Activated gamma-delta T cell treated with Interleukin-2 at 50 U/mL for 16 hours (primary cell): ENCODE measurements at places on chromosomes 12 and 14.

- DNase-seq: no peak
These were observed 82.7 kb downstream of the ASCL4 start for GRCh38 chr12:107857191-107857590.

DNA sequence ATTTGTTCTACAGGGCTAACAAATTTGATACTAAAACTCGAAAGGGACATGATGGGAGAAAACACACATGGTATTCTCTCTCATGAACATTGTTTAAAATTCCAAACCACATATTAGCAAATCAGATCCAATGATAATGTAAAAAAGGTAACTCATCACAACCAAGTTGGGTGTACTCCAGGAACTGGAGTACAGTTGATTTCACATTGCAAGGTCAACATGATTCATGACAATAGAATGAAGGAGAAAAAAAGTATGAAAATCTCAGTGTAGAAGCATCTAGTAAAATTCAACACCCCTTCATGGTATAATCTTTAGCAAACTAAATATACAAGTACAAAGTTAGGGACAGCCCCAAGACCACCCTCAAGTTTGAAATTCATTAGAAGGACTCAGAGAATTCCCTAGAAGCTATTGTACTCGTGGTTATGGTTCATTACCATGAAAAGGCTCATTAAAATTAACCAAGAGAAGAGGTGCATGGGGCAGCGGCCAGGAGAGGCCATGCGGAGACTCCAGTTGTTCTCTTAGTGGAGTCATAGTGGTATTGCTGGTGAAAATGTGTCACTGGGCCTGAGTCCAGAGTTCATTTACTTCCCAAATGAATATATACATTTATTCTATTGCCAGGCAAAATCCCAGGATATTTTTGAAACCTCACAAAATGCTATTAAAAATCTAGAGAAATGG, 3.1 kb upstream of the CDCA4 start:
- DNase-seq: no peak

- DNase-seq: peak; percentile 35
These were observed 18.3 kb upstream of the LYZ start for GRCh38 chr12:69329669-69330428.

DNA sequence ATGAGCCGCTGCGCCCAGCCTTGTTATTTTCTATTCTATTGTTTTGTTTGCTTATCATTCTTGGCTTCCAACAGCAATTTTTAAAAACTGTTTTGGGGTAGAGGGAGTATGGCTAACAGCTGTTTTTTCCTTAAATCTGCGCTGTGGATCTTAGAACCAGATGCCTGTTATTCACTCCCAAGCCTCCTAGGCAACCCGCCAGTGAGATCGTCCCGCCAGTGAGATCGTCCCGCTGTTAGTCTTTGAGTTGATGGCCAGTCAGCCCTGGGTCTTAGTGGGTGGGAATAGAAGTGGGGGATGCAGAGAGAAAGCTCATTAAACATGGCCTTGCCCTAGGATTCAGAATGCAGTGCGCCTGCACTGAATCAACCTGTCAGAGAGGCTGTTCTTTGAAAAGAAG, 67.3 kb upstream of the BICD1 start:
- no peak for DNase-seq

GRCh38 chr14:96363751-96364336, 518 bp downstream of the GSKIP start:
- DNase-seq: peak; percentile 31

- peak; percentile 23 for DNase-seq
These were observed 18.3 kb upstream of the PLEKHH1 start for GRCh38 chr14:67514650-67515385.

DNA sequence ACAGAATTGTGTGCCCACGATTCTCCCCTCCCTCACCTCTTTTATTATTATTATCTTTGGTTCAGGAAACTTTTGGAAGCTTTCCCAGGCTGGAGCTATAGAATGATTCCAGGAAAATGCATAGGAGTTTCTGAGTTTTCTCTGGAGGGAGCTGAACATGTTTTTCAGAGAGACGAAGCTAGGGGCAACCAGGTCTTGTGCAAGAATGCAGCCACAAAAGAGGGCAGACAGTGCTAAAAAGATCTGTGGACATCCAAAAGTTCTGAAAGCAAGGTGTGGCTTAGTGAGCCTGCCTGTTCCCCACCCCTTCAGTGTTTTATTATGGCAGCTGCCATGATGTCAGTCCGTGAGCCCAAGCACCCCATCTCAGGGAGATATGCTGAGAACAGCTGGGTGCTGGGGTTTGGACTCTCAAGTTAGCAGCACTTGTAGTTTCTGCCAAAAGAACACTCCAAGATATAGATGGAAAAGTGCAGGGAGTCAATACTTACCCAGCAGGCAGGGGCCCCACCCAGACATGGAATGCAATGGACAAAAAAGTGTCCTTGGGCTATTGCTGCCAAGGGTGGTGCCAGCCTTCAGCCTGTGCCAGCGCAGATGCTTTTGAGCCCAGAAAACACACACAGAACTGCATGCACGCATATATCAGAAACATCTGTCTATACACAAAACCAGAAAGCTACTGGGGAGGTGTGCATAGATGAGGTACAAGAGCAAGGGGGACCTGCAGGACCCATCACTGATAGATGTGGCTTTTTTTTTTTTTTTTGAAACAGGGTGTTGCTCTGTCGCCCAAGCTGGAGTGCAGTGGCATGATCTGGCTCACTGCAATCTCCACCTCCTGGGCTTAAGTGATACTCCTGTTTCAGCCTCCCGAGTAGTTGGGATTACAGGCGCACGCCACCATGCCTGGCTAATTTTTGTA, 17.0 kb upstream of the IRF2BPL start:
- DNase-seq: no peak

DNA sequence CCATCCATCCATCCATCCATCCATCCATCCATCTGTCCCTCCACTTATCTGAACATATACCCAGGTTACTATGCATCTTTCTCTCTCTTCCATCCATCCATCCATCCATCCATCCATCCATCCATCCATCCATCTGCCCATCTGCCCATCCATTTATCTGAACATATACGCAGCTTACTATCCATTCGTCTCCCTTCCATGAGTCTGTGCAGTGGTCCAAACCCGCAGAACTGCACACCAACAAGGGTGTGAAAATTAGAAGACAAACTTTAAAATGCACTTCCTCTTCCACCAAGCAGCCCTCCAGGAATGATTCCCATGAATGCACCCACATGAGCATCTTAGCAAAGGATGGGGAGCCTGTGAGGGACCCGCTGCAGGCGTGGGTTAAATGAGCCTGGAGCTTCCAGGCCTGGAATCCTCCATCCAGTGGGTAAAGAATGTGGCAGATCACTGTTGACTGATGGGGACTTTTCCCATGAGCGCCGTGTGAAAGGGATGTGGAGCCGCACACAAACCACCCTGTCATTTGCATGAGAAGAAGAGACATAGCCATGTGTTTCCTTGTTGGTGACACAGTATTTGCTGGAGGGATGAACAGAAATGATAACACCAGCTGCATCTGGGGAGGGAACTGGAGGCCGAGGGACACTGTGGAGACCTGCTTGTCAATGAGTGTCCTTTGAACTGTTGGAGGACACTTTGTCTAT, 376.6 kb downstream of the ADGRD1 start:
- DNase-seq: no peak

DNA sequence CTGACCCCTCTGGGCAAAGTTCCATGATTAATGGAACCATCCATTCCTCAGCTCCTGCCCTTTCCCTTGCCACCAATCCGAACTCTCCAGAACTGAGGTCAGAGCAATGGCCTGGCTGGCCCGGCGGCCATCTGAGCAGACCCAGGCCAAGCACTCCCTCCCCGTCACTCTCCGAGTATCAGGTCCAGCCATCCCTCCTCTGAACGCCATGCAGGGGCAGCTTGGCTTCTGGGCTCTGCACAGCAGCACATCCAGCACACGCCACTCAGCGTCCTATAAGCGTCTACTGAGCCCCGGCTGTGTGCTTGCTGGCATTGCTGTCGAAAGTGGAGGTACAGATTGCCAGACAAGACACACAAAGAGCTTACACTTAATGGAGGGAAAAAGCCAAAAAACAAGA, 34.3 kb upstream of the VWF start:
- no peak for DNase-seq

DNA sequence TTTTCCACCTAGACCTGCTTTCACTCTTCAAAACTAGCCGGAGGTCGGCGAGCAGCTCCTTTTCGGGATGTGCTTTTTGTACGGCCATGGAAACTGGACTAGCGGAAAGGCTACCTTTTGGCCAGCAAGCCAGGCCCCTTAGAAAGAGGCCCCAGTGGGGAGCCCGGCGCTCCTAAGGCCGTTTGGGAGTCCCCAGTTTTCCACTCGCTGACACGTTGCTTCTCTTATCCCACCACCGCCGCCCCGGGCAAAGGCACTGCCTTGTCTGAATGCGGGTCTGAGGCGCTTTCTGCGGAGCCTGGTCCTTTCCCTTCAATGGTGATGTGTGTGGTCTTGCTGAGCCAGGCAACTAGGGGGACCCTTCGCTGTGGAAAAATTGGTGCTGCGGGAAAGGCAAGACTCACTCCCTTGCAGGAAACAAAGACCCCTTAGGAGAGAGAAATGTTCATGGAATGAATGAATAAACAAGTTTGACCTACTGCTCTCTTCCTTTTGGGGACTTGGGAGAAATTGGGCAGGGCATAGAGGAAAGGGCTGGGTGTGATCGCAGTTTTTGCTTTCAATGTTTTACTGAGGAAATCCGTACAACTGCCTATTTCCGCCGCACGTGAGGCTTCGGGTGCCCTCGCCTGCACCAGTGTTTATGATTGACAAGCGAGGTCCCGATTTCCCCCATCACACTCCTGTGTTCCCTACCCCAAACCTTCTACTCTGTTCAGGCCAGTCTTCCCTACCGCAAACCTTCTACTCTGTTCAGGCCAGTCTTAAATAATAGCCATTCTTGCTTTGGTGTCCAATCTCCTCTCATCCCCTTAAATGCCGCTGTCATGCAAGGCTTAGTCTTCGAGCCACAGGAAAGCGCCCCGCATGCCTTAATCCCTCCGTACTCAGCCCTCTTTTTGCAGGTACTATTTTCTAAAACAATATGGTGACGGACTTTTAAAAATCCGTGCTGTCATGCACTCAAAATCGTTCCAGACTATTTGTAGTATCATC, 1.0 kb upstream of the SLC38A2 start:
- peak; percentile 35 for DNase-seq

GRCh38 chr14:54902521-54903420, at the start of gene GCH1:
GCH1 (minus strand) TSS chr14:54902826; CDS start chr14:54902663, 163 bp downstream.
- DNase-seq: peak; percentile 66

DNA sequence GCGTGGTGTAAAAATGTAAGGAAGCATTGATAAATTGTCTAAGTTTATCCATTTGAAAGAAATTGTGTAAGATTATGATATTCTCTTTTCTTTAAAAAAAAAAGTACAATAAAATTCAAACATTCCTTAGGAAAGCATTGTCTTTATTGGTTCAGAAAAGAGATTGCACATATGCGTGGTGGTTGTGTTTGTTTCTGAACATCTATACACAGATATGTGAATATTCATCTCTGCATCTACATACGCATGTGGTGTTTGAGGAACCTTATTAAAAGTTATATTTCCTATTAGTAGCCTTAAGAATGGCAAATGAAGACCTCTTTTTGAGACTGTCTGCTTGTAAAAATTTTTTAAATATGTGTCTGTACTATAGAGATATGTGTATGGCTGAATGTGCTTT, 69.8 kb downstream of the TMEM260 start:
- no peak for DNase-seq
